ENCODE measurements at places on chromosomes 12 and 14.

DNA sequence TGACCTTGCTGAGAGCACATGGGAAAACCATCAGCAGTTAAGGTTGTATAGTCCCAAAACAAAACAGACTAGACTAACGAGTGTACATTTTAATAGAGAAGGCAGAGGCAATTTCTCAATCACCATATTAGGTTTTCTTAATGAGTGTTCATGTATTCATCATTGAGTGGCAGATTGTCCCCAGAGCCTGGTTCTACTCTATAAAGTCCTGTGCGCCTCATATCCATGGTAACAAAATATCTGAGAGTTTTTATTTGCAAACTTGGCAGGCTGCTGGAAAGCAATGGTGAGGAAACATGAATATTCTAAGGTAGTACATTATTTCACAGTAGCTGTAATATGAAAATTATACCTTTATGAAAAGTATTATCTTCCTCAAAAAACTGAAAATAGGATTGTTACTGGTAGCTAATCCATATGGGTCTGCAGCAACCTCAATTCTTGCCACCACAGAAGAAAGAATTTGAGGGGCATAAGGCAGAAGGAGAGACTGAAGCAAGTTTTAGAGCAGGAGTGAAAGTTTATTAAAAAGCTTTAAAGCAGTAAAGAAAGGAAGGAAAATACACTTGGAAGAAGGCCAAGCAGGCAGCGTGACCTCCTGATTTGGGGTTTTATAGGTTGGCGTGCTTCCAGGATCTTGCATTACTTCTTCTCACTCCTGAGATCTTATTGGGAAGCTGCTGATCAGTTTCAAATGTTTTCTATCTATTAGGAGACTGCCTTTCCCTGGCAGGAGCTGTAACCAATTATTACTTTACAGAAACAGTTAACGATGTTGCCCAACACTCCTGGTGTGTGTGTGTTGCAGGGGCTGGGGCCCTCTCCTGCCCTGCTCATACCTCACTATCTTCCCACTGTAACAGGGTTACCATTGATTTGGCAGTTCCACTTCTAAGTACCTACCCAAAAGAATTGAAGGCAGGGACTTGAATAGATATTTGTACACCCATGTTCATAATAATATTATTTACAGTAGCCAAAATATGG is 154.0 kb upstream of the NUDT4 start:
- no peak for DNase-seq

DNA sequence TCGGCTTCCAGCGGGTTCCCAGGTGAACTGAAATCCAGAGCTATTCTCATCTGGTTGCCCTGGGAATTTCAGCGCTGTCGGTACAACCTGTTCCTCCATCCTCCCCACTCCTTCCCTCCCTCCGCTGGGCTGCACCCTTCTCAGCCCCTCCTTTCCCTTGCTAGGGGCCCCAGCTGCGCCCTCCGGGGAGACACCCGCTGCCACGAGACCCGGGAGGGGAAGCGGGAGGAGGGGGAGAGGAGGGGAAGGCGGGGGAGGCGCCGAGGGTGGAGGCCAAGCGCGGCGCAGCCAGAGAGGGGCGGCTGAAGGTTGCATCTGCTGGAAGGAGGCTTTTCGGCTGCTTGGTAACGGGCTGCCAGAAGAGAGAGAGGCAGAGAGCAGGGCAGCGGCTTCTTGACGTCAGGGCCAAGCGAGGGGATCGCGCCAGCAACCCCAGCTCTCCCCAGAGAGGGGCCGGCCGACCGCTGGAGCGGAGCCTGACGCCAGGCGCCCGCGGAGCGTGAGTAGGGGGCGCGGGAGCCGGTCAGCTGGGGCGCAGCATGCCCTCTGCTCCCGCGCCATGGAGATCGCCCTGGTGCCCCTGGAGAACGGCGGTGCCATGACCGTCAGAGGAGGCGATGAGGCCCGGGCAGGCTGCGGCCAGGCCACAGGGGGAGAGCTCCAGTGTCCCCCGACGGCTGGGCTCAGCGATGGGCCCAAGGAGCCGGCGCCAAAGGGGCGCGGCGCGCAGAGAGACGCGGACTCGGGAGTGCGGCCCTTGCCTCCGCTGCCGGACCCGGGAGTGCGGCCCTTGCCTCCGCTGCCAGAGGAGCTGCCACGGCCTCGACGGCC is at the start of gene KCNA5:
Gene KCNA5 (plus strand): TSS at position 291 of the 831 bp plus-strand sequence. CDS start 269 bp downstream, at position 560.
- DNase-seq = no peak

- no peak for DNase-seq
Observed at GRCh38 chr12:67782573-67782972, 134.0 kb downstream of the DYRK2 start.

DNA sequence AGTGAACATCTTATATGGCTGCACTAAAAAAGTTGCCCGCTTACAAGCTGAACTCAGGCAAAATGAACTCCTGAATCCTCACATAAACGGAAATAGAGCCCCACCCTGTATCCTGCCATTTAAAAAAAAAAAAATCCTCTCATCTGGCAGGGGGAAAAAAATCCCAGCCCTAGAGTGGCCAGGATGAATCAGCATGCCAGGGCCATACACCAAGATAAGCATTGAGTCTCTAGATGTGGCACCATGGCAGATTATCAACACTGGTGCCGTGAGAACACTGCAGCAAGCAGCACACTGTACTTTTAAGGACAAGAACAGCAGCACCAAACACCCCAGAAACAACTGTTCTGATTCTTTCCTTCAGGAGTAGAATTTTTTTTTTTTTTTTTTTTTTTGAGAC is 65.5 kb downstream of the RASSF3 start:
- peak; percentile 54 for DNase-seq

GRCh38 chr12:127485528-127485927 is 781.4 kb upstream of the TMEM132C start:
- DNase-seq = no peak

DNA sequence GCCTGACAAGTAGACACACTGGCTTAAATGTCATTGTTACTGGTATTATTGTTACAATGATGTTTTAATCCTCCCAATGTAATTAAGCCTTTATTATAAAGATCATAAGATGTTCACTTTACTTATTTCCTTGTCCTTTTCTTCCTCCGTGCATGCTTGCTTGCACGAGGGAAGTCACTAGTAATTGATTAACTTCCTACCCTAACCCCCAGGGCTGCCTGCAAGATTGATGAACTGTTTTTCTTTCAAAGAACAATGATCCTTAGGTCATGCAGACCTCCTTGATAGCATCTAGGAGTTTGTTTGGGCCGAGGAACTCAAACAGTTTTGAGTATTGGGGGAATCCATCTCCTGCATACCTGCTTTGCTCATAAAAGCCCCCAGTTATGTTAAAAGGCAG is 43.0 kb downstream of the GLRX5 start:
- DNase-seq = no peak

DNA sequence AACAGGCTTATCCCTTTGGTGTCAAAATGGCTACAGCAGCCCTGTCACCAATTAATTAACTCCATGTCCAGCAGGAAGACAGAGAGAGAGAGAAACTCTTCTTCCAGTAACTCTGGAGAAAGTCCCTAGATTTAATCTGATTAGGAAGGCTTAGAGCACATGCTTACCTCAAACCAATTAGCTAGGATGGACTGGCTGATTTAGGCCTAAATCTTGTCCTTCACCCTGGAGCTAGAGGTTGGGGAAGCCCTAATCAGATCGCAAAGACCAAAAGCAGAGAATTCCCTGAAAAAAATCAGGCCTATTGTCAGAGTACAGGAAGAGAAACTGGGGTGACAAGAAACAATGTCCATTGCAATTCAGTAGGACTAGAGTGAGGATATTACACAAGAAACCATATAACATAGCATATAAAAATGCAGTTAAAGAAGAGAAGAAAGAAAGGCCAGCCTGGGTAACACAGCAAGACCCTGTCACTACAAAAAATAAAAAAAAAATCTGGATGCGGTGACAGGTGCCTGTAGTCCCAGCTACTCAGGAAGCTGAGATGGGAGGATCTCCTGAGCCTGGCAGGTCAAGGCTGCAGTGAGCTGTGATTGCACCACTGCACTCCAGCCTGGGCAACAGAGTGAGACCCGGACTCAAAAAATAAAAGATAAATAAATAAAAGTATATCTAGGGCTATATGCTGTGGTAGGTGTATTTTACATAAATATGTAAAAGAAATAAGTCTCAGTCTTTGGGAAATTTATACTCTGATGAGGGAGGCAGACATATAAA is 34.9 kb upstream of the TUBA1A start:
- DNase-seq = no peak

DNA sequence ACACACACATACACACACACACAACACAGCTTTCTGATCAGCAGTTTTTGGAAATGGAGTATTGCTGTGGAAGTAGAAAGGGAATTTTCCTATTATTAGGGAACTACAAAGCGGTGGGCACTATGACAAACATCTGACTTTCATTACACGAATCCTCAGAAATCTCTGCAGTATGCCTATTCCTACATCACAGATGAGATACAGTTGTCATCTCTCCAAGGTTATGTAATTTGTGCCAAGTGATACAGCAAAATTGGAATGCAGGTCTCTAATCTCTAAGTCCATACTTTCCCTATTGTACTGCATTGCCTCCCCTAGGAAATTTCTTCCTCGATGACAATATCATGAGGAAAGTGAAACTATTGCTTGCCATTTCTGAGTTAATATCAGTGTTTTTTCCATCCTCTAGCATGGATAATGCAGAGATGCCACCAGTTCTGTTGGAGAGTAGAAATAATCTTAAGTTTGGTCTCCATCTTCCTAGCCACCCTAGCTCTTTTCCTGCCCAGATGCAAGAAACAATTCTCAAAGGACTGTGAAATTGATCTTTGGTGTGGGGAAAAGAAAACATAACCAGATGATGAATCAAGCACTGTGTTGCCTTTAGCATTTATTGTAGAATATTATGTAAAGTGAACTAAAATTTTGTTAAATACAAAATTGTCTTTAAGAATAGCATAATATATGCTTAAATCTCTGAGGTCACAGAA is 94.7 kb downstream of the ERGIC2 start:
- DNase-seq = no peak

GRCh38 chr12:93879476-93880421 is 202.6 kb downstream of the CRADD start:
- DNase-seq = no peak

DNA sequence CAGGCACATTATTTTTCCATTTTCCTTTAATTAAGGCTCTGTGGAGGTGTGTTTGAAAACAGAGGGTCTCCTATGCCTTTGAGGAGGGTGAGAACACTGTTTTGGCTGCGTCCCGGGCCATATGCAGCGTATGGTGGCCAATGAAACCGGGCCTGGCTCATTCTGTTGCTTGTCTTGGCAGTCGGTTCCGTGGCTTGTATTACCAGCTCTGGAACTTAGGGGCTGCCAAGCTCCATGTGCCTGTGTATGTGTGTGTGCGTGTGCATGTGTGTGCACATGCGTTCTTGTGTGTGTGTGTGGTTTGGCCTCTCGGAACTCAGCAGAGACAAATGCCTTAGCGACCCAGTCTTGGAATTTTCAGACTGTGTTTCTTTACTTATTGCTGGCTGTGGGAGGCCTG is 2.7 kb downstream of the JDP2 start:
- no peak for DNase-seq

DNA sequence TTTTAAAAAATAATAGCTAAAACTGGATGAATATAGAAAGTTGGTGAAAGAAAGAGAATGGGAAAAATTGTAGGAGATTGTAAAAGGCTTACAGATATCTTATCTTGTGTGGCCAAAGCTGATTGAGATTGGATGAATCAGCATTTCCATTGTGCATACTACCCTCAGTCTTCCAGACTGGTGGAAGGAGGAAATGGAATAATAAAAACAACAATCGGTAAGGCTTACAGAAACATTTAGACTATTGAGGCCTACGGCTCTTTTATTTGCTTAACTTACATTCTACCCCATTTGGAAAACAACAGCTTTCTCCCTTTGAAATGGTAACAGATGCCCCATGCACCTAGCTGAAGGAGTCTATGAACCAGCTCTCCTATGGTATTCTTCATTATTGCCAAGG is 129.8 kb downstream of the PTPRB start:
- no peak for DNase-seq

- DNase-seq = no peak
Observed at GRCh38 chr12:104855599-104855998, 102.5 kb downstream of the SLC41A2 start.

GRCh38 chr14:56299306-56299984 is 181.2 kb downstream of the PELI2 start:
- DNase-seq = no peak

GRCh38 chr14:104977681-104978653 is at the start of gene AHNAK2:
AHNAK2 (minus strand) TSS chr14:104978374; CDS start chr14:104978237, 137 bp downstream.
- peak; percentile 86 for DNase-seq

All from mucosa of descending colon (tissue), 3 donors.